CD4-positive, alpha-beta T cell treated with Interferon alpha-2 for 1 hour (primary cell): ENCODE measurements at places on chromosomes 11 and 22.

DNA sequence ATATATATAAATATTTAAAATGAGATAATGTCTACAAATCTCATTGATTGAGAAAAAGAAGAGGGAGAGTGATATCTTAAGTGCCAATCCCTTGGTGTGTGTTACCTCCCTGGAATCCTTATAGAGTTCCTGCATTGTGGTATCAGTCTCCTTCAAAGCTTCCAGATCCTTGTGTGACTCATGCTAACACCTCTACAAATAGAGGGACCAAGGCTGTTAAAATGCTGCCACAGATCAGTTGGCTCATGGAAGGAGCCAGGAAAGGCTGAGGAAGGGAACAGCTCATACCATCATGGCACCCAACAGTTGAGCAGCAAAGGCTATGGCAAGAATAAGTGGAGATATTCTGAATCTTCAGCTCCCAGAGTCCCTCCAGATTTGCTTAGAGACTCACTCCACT, 163.6 kb upstream of the ISX start:
- no peak for DNase-seq

DNA sequence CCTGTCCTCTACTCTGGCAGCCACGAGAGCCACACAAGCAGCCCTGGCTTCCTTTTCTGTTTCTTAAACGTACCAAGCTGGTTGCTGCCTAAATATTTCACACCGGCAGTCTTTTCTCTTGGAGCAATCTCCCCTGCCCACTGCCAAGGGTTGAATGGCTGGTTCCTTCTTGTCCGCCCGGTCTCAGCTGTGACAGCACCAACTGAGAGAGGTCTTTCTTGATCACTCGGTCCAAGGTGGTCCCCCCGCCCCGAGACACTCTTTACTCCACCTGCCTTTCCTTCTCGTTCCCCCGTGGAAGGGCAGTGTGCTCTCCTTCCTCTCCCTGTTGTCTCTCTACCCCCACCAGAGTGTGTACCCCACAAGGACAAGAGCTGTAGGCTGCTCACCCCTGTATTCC, 33.7 kb upstream of the IGSF9B start:
- no peak for DNase-seq

- DNase-seq = no peak
These were observed 768.8 kb downstream of the NTM start for GRCh38 chr11:132139181-132139580.

- DNase-seq = no peak
These were observed 59.7 kb upstream of the GALNT18 start for GRCh38 chr11:11681536-11681935.
